Activated CD8-positive, alpha-beta T cell treated with anti-CD3 and anti-CD28 coated beads, Interleukin-2, amount 10 ng/mL, durations not matched to agents 7 days and 5 days (primary cell): ENCODE measurements at places on chromosomes 11 and 22.

GRCh38 chr11:16178273-16178672 is 178.1 kb downstream of the SOX6 start:
- no peaks in the 10 kb centered on the region for H3K4me1 ChIP-seq
- H3K36me3 ChIP-seq: no peaks in the 10 kb centered on the region
- no peak overlapping the region for H3K27ac ChIP-seq
- no peaks in the 10 kb centered on the region for H3K27me3 ChIP-seq

GRCh38 chr22:23718371-23719165 is 27.8 kb downstream of the RGL4 start:
- no peak for DNase-seq
- peaks cover 12% of the 10 kb centered on the region for H3K36me3 ChIP-seq
- H3K27me3 ChIP-seq: no peaks in the 10 kb centered on the region
- peaks cover 20% of the 10 kb centered on the region for H3K4me1 ChIP-seq

GRCh38 chr11:6655790-6656583 is at the start of gene DCHS1:
Gene DCHS1, minus strand, starts transcription at chr11:6655809. Its CDS starts 14,196 bp downstream, at chr11:6641613.
- H3K27ac ChIP-seq: no peak within 1 kb of the TSS
- H3K4me3 ChIP-seq: peak within 1 kb of the TSS; percentile 47
- H3K4me1 ChIP-seq: peaks cover 4% of the 10 kb centered on the region
- peaks cover 13% of the 10 kb centered on the region for H3K27me3 ChIP-seq

- no peaks in the 10 kb centered on the region for H3K36me3 ChIP-seq
- no peaks in the 10 kb centered on the region for H3K27me3 ChIP-seq
- H3K27ac ChIP-seq: no peak overlapping the region
- H3K4me3 ChIP-seq: no peak overlapping the region
- H3K4me1 ChIP-seq: no peaks in the 10 kb centered on the region
These were observed 100.9 kb downstream of the SYN3 start for GRCh38 chr22:32957200-32957803.

- H3K27me3 ChIP-seq: peaks cover 7% of the 10 kb centered on the region
- peaks cover 13% of the 10 kb centered on the region for H3K4me1 ChIP-seq
- DNase-seq: no peak
- peaks cover 4% of the 10 kb centered on the region for H3K36me3 ChIP-seq
- H3K27ac ChIP-seq: peak overlapping the region; percentile 25
- H3K4me3 ChIP-seq: peak overlapping the region; percentile 46
These were observed 20.3 kb upstream of the MALAT1 start for GRCh38 chr11:65478388-65479183.

- no peak for DNase-seq
- no peaks in the 10 kb centered on the region for H3K27me3 ChIP-seq
- no peaks in the 10 kb centered on the region for H3K36me3 ChIP-seq
- H3K27ac ChIP-seq: no peak overlapping the region
These were observed 335.7 kb upstream of the MPPED2 start for GRCh38 chr11:30921811-30922210.

GRCh38 chr22:19719488-19720021 is 3.8 kb upstream of the GP1BB start:
- no peak for DNase-seq
- peak overlapping the region; percentile 42 for H3K4me3 ChIP-seq
- H3K27ac ChIP-seq: no peak overlapping the region
- peaks cover 11% of the 10 kb centered on the region for H3K4me1 ChIP-seq

GRCh38 chr11:121522043-121522941 is 69.5 kb upstream of the SORL1-AS1 start:
- H3K36me3 ChIP-seq: peaks cover 82% of the 10 kb centered on the region
- no peak overlapping the region for H3K4me3 ChIP-seq
- peak overlapping the region; percentile 2 for H3K27ac ChIP-seq
- DNase-seq: no peak

- DNase-seq: no peak
- no peak overlapping the region for H3K27ac ChIP-seq
- no peaks in the 10 kb centered on the region for H3K36me3 ChIP-seq
- no peaks in the 10 kb centered on the region for H3K4me1 ChIP-seq
- peaks cover 50% of the 10 kb centered on the region for H3K27me3 ChIP-seq
These were observed 10.1 kb downstream of the SLC5A4 start for GRCh38 chr22:32245042-32245441.
